ENCODE measurements at places on chromosomes 1 and 21.

DNA sequence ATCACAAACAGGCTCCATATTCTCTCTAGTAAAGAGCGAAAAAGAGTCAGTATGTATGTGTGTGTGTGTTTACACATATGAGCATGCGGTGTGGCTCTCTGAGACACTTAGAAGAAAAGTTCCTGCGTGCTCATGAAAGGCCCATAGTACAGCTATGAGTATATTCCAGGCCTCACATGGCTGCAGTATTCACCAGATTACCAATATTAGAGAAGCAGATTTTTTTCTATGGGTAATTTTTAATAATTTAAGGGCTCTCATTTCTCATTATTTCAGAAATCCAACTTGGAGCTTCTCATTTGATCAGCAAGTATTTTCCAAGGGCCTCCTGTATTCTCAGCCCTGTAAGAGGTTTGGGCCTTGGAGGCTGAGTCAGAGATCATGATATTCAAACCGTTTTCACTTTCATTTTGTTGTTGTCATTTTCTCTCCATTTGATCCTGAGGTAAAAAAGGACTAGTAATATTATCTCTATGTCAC lies 232.9 kb upstream of the SGIP1 start:
- DNase-seq = no peak

DNA sequence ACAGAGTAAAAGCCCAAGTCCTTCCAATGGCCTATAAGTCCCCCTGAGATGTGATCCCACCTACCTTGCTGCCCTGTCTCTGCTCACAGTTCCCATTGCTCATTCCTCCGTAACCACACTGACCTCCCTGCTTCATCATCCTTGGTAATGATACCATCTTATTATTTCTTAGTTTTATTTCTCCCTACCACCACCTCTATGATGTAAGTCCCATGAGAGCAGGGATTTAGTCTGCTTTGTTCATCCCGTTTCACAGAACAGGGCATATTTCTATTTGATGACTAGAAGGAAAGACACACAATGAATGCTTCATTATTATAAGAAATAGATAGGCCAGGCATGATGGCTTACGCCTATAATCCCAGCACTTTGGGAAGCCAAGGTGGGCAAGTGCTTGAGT lies 22.5 kb downstream of the NIBAN1 start:
- no peak for DNase-seq

DNA sequence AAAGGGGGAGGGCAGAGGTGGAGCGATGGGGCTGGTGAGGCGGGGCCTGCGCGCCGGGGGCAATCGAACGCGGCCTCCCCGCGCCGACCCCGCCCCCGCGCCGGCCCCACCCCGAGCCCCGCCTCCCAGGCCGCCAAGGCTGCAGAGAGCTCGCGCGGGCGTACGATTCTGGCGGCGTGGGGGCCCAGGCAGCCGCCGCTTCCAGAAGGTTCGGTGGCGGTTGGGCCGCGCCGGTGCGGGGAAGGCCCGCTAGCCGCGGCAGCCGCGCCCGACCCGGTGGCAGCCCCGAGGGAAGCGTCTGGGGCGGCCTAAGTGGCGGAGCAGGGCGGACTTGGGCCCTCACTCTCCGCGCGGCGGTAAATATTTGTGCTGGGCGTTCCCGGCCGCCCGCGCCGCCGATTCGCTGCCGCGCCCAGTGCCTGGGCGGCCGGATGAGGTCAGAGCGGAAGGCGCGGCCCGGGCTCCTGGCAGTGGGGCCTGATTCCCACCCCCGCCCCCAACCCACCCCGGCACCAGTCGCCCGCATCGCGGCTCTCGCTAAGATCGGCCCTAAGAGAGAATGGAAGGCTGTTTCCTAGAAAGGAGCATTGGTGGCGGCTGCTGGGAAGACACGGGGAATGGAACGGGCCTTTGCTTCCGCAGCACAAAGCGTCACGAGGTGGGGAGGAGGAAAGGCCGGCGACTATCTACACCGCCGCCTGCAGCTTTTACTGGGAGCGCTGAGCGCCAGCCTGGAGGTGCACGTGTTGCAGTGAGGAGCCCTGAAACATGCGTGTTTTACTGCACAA lies at the start of gene ACOT7:
TSS of gene ACOT7 (minus strand) at position 368 of the 788 bp plus-strand sequence. CDS start 368 bp downstream, outside the sequence.
- peak; percentile 99 for DNase-seq

- DNase-seq = no peak
Measured at GRCh38 chr1:89703469-89703868, 70.5 kb downstream of the LRRC8C start.

GRCh38 chr1:159826441-159827101 lies at the start of gene SLAMF8:
Gene SLAMF8, plus strand, starts transcription at chr1:159826873. Its CDS starts 26 bp downstream, at chr1:159826899.
- DNase-seq = no peak

DNA sequence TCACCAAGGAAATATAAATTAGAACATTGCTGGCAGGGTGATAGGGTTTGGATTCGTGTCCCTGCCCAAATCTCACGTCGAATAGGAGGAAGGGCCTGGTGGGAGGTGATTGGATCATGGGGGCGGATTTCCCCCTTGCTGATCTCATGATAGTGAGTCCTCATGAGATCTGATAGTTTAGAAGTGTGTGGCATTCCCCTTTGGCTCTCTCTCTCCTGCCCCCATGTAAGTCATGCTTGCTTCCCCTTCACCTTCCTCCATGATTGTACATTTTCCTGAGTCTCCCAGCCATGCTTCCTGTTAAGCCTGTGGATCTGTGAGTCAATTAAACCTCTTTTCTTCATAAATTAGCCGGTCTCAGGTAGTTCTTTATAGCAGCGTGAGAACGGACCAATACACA lies 60.6 kb downstream of the VPS26C start:
- no peak for DNase-seq

GRCh38 chr21:29418813-29419212 lies 120.1 kb downstream of the BACH1 start:
- no peak for DNase-seq

DNA sequence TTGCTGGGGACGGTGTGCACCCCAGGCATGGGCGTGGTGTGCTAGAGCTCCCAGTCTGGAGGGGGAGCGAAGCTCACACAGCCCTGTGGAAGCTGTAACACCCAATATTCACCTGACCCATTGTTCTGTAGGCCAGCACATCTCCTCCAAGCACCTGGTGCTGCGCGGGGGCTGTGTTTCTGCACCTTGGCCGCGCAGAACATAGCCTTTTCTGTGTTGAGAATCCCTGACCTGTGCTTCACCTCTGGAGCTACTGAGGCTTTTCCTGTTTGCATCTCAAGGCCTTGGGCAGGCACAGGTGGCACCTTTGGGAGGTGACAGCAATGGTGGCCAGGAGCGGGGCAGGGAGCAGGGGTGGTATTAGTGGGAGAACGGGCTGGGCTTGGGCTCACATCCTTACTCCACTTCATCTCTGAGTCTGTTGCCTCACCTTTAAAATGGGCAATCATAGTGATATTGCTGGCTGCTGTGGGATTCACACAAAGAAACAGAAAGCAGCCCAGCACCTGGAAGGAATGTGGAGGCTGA lies 343.9 kb upstream of the AJAP1 start:
- no peak for DNase-seq

DNA sequence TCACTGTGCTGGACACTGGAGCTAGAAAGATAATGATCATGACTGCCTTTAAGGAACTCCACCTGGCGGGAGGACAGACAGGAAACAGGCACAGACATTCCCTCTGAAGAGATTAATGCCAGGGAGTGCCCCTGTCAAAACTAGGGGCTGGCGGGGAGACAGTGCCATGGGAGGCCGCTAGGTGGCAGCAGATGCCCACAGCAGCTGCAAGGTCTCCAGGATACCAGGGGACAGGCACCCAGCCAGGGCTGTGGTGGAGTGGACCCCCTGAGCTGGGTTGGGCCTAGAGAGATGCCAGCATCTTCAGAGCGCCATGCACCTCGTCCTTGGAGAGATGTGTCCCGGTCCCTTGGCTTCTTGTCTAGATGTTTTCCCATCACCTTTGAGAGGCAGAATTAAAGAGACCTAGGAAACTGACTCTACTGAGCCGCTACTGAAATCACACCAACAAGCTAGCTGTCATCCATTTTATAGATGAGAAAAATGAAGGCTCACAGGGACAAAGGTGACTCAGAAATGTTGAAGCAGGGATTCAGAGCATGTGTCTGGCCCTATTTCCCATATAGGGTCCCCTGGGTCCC lies 3.6 kb downstream of the REN start:
- DNase-seq = peak; percentile 90

DNA sequence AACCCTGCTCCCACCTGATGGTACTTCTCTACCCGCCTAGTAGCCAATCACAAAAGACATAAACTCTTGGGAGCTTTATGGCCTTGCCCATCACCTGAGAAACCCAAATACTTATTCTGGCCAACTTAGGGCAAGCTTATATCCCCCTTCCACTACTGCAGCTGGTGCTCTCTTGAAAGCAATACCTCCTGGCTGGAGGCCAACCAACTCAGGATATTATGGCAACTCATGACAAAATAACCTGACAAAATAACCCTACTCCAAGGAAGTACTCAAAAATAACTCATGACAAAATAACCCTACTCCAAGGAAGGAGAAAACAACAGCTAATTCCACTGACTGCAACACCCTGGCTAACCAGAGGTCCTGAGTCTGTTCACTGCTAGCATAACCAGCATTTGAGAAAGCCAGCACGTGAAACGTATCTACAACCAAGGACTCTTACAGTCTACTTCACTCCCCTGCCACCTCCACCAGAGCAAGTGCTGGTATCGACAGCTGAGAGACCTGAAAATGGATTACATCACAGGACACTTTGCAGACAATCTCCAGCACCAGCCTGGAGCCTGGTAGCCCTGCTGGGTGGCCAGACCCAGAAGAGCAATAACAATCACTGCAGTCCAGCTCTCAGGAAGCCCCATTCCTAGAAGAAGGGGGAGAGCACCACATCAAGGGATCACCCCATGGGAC lies 179.9 kb downstream of the COL24A1 start:
- no peak for DNase-seq

DNA sequence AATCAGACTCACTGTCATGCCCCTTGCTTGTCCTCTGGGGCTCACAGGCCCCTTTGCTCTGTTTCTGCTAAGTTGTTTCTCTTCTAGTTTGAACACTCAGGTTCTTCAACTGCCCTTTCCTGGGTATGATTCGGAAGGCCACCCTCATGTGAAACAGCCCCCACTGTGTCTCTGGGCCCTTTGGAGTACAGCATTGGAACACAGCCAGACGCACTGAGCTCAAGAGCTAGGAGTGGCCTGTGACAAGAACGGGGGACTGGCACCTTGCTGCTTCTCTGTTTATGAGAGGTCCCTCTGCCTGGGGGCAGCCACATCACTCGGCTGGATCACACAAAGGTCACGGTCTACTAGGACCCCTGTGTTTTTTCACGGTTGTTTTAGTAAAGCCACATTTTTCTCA lies 114.4 kb upstream of the ZC3H12A start:
- peak; percentile 42 for DNase-seq

GRCh38 chr1:159902541-159902940 lies 2.6 kb upstream of the CFAP45 start:
- no peak for DNase-seq

- DNase-seq = peak; percentile 95
Measured at GRCh38 chr1:177170756-177171535, at the start of gene BRINP2. Gene BRINP2, plus strand, starts transcription at chr1:177170958. Its CDS starts 58,919 bp downstream, at chr1:177229877.

DNA sequence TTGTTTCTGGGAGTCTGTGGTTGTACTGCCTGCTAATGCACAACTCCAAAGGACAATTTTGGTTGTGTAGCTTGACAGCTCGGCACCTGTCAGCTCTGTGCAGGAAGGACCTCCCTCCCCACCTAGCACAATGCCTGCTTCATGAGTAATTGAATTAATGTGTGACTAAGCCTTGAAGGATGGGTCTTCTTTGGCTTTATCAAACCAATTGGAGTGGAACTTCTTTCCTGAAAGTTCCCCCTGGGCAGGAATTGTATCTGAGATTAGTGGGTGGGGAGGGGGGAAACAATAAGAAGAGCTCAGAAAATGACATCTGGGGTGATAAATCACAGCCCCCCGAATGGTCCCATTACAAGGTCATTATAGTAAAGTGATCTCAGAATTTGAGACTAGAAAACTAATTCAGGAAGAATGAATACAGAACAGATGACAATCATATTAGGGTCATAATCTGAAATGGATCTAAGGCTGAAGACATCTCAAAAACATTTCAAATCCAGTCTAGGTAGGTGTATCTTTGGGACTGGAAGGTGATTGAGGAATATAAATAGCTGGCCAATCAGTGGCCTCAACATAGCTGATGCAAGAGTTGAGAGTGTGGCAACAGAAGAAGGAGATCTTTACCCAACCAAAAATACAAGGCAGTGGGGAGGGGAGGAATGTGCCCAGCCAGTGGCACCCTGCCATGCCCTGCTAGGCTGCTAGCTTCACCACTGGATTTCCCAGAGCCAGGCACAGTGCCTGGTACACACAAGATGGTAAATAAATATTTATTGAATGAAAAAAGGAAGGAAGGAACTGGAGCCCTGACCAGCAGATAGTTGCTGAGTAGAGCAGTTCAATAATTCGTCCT lies 10.1 kb upstream of the SESN2 start:
- DNase-seq = peak; percentile 13

GRCh38 chr1:90919900-90920299 lies 101.9 kb downstream of the ZNF644 start:
- DNase-seq = no peak

DNA sequence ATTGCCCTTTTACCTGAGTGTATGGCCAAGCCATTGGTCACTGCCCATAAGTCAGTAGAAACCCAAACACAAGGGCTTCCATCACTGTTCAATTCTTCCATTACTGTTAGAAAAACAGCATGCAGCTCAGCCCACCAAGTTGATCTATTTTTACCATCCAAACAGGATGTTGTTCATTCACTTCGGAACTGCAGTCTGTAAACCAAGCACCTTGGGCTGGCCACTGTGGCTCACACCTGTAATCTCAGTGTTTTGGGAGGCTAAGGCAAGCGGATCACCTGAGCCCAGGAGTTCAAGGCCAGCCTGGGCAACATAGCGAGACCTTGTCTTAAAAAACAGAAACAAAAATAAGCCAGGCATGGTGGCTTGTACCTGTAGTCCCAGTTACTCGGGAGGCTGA lies 8.7 kb upstream of the MFSD2A start:
- DNase-seq = no peak

- DNase-seq = no peak
Measured at GRCh38 chr21:36450511-36450910, 29.4 kb downstream of the CLDN14 start.

DNA sequence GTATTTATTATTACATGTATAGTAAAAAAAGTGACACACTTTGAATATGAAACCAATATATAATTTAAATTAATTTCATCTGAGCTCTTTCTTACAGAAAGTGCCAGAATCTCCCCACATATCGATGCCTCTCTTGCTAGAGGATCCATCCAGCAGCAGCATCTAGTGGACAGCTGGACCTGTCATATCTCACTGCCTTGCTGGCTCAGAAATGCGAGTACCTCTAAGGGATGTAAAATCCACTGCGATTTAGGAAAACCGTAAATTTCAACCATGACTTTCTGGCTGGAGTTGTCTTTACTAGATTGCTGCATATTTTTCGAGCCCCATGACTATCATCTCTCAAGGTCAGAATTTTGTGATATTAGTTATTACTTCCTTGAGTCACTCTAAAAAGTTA lies 333.8 kb downstream of the NEGR1 start:
- no peak for DNase-seq

DNA sequence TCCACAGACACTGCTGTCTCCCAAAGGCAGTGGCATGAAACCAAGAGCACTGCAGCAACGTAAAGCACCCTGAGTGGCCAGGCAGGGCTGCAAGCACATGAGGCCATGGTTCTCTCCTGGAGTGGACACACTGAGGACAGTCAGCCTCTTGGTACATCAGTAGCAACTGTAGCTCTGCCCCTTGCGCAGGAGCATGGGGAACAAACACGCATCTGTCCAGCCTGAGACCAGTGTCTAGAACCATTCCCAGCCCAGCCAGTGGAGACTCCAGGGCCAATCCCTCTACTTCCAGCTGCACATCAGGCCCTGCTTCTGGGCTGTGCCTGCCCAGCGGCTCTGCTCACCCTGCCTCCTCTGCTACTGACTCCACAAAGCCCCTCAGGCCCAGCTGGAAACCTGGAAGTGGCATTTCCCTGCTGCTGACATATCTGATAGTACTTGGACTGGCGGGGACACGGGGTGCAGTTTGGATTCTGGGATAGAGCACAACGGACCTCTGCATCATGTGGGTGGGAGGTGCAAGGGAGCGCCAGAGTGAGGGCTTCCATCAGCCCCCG lies 49.0 kb downstream of the TOR1AIP2 start:
- no peak for DNase-seq

Data from NCI-H1092 treated with DMSO at 0.1 percent for 48 hours (cell line).